Sciatic nerve (tissue), 2 donors: ENCODE measurements at places on chromosomes 3 and 15.

DNA sequence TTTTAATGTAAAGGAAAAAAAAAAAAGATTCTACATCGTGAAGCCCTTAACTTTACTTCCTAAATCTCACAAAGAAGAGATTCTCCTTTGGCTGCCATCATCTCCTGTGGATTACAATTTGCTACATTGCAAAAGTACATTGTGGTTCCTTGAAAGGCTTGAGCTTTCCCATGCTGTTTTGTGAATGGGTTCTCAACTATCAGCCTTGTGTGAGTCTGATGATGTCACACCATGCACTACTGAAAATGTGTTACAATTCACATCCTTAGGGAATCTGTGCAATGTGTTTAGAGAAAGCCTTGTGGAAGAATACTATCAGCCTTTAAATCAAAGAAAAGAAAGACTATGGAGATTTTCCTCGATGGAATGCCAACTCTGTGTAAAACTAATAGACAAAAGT, 510.0 kb upstream of the ALCAM start:
- no peak for DNase-seq

- DNase-seq, result no peak
Measured at GRCh38 chr3:67349551-67350174, 304.7 kb downstream of the SUCLG2 start.

- DNase-seq, result no peak
Measured at GRCh38 chr3:161284989-161285388, 63.9 kb downstream of the NMD3 start.

GRCh38 chr3:191300422-191300821, 28.8 kb upstream of the CCDC50 start:
- DNase-seq, result no peak

GRCh38 chr3:52193065-52193464, 4.9 kb upstream of the ALAS1 start:
- no peak for DNase-seq

DNA sequence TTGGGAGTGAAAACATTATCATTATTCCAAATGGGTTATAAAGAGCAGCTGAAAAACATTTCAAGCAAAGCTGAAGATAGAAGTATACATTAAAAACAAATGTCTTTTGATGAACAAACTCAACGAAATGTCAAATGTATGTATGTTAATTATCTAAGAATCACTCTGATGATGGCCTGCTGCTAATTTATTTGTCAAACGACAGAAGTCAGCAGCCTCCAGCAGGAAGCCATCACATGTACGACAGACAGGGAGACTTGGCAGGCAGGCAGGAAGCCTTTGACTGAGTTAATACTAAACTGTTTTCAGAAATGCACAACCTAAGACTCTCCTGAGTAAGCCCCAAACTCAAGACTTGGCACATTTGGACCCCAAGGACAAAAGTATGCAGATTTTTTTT, 491.1 kb downstream of the ZNF385D start:
- DNase-seq, result no peak

GRCh38 chr3:134056464-134056891, 26.8 kb upstream of the SLCO2A1 start:
- DNase-seq, result no peak

DNA sequence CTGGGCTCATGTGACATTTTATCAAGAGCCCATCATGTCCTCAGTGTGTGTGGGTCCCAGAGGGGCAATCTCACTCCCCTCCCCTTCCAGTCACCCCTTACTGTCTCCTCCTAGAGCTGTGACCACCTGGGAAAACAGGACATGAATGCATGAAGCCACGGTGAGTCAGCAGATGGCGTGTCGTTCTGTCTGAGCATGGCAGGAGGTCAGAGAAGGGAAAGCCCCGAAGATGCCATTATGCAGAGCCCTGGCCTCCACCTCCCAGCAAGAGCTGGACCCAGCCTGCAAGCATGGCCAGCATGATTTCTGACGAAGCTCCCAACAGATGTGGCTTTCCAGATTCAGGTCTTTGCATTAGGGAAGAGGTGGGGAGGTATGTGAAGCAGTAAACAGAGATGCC, 118.5 kb downstream of the TLE3 start:
- no peak for DNase-seq

DNA sequence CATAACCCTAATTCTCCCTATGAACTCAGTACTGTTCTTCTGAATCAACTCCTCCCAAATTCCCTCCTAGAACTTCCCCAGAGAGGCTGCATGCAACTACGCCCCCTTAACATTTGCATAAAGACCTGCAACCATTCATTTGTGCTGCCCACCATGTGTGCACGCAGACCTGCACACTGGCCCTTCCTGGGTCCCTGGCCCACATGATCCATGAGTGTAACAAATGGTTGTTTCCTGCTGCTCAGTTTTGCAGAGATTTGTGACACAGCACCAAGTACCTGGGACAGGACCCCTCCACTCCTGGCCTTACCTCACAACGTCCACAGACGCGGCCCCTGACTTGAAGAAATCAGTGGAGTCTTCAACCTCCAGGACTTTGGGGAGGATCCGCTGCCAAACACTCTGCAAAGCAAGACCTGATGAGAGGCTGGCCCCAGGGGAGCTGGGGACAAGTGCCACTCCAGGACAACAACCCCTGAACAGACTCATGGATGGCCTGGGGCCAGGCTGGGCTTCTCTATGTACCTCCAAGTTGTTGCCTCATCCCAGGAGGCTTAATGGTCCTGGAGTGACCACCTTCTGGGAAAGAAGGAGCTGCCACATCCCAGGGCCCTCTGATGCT, 33.8 kb downstream of the ALDH1L1 start:
- peak; percentile 50 for DNase-seq

GRCh38 chr15:60346077-60346476, 51.7 kb downstream of the ANXA2 start:
- DNase-seq, result no peak

- DNase-seq, result peak; percentile 90
Measured at GRCh38 chr3:48739955-48740823, 23.2 kb upstream of the IP6K2 start.

DNA sequence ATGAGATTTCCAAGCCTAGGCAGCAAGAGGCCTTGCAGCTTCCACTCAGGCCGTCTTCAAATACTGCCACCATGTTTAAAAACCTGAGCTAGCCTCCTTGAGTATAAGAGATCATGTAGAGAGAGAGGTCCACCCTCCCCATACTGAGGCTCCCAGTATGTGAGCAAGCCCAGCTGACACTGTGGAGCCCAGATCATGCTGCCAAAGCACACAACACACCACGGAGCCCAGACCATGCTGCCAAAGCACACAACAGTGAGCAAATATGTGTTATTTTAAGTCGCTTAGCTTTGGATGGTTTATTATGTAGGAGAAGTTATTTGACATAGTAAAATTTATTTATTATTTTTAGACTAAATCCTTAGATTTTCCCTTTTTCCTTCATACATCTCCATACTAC, 333.7 kb downstream of the CTNNB1 start:
- no peak for DNase-seq

GRCh38 chr3:45607790-45608189, 13.2 kb downstream of the LIMD1 start:
- DNase-seq, result no peak

DNA sequence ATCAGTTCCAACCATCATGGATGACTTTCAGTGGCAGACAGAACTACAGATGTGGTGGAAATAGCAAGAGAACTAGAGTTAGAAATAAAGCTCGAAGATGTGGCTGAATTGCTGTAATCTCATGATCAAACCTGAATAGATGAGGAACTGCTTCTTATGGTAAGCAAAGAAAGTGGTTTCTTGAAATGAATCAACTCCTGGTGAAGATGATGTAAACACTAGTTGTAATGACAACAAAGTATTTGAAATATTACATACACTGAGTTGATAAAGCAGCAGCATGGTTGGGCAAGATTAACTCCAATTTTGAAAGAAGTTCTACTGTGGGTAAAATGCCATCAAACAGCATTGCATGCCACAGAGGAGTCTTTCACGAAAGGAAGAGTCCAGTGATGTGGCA, 131.7 kb upstream of the FAM3D start:
- no peak for DNase-seq

DNA sequence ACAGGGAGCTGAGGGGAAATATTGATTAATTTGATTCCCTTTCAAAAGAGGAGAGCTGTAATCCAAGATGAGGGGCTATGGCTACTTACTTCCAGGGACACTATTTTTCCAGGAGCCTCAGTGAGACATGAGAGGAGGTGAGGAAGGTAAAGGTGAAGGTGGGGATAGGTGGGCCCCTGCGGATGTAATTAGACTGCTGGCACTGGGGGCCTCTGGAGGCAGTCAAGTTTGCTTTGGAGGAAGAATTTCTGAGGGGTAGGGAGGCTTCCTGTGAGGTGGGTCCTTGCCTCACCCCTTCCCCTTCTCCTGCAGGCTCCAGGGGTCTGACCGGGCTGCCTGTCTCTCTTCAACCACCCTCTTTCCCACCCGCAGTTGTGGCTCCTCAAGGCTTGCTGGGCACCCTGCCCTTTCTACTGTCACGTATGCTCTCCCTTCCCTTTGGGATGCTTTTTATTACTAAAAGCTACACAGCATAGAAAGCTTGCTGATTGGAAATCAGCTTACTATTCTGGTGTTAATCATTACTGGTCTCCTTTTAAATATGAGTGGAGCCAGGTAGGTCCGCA, 22.5 kb downstream of the GASK1A start:
- no peak for DNase-seq

GRCh38 chr15:64732156-64732860, 43.1 kb downstream of the RBPMS2 start:
- no peak for DNase-seq

DNA sequence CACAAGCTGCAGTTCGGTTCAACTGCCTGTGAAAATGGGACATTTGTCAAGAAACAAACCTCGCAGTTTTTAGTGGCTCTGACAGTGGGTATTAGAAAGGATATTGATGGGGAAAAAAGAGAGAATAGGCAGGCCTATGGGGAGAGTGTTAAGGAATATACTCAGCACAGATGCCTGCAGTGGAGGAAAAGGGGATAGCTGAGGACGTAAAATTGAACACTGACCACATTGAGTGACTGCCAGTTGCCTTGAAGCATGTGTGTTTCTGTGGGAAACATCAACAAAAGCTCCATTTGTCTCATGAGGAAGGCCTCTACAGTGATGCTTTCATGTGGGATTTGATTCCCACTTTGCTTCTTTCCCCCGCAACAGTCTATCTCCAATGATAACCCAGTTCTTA, 1042.1 kb downstream of the TUSC7 start:
- no peak for DNase-seq

DNA sequence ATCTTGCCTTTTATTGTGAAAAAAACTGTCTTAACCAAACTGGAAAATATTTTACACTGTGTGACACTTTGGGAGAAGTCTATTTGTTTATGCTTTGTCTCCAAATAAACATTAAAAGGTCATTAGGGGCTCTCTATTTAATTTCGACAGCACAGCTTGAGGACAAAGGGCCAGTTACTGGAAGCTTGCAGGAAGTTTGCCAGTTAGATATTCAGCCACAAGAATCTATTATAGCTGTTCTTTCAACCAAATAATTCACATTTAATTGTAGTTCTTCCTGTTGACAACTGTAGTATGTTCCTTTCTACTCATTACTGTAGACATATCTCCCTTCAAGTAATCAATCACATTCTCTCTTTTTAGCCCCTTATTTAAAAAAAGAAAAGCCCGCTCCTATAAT, 6.1 kb downstream of the CP start:
- DNase-seq, result no peak

DNA sequence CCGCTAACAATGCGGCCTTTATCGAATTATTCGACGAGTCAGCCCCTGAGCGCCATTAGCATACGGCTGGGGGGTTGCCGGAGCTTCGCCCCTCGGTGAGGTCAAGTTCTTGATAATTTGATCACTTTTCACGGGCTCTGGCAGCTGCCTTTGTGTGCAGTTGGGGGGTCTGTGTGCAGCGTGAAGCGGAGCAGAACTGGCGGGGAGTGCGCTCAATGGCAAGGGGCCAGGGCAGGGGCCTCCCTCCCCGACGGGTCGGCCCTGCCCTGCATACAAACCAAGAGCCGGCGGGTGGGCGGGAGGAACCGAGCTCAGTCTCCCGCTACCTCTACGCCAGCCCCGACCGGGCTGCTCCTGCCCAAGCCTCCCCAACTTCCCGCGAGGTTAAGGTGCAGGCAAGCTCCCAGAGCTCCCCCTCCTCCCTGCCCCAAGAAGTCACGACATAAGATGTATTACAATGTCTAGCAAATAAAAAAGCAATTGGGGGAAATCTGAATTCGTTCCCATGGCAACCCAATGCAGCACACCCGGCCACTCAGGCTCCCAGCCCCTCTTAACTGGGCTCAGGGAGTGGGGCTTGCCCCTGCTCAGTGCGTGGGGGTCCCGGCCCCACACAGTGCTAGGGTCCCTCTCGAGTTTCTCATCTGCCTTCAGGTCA, 34.1 kb upstream of the POLG start:
- DNase-seq, result no peak

DNA sequence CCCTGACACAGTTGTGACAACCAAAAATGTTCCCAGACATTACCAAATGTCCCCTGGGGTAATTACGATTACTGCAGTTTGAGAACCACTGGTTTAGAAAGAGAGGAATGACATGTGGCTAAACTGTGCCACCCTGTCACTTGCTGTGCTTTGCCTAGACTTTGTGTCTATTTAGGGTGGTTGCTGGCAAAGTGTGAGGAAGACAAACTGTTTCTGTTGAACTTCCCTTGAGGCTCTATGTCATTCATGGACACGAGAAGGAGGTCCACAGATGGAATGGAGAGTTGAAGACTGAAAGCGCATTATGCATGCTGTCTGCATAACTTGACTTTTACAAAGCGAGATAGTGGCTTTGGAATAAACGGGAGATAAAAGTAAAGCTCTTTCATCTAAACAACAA, 316.7 kb downstream of the FEZF2 start:
- no peak for DNase-seq

DNA sequence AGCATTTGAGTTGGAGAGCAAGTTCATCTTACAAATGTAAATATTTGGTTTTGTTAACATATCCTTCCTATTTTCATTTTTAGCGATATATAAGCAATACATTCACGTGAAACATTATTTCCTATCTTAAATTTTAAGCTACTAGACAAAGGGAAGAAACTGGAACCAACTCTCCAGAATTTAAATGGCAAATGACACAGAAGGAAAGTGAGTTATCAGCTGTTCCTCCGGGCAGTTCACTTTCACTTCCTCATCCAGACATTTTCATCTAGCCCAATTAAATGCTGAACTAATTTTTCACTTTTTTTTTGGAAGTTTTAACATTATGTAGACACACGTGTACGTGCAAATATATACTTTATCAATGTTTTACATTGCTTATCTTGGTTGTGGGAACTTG, 58.7 kb downstream of the MORC1 start:
- no peak for DNase-seq

GRCh38 chr3:174859756-174860155, 622 bp downstream of the NAALADL2 start:
- no peak for DNase-seq

DNA sequence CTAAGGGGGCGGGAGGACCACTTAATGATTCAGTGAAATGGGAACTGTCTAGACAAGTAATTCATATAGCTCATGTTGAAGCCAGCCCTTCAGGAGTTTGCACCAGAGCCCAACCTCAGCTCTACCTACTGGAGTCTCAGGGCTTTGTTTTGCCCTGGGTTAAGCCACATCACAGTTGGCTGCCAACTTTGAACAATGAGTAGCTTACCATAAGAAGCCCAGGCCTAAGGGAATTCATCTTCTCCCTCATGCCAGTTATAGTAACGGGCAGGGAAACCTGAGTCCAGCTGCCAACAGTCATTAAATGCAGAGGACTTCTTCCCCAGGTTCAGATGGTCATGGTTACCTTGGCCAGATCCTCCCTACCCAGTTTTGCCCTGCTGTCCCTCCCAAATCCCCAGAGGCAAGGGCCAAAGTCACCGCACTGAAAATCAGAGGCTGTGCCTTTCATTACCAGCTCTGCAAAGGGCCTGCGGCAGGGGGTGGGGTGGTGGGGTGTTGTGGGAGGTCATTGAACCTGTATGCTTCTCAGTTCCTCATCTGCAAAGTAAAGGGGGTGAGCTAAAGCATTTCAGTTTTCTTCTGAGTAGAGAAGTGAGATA, 302.2 kb upstream of the NR2E3 start:
- DNase-seq, result no peak
